ENCODE measurements at places on chromosomes 1 and 21.

- no peak for DNase-seq
Measured at GRCh38 chr1:19083081-19083480, 126.6 kb upstream of the IFFO2 start.

- DNase-seq, result no peak
Measured at GRCh38 chr1:54627196-54627595, 3.9 kb upstream of the FAM151A start.

DNA sequence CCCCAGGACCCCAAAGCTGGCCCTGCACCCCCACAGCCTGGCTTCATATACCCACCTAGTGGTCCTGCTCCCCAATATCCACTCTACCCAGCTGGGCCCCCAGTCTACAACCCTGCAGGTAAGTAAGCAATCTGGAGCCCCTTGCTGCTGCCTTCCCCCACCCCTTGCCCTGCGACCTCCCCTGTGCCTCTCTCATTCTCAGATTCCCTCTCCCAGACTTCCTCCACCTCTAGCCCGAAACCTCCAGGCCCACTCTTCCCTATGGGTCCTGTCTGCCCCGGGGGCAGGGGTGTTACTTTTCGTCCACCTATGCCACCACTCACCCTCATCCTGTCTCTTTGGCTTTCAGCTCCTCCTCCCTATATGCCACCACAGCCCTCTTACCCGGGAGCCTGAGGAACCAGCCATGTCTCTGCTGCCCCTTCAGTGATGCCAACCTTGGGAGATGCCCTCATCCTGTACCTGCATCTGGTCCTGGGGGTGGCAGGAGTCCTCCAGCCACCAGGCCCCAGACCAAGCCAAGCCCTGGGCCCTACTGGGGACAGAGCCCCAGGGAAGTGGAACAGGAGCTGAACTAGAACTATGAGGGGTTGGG is 2.9 kb downstream of the SHISA4 start:
- no peak for DNase-seq

DNA sequence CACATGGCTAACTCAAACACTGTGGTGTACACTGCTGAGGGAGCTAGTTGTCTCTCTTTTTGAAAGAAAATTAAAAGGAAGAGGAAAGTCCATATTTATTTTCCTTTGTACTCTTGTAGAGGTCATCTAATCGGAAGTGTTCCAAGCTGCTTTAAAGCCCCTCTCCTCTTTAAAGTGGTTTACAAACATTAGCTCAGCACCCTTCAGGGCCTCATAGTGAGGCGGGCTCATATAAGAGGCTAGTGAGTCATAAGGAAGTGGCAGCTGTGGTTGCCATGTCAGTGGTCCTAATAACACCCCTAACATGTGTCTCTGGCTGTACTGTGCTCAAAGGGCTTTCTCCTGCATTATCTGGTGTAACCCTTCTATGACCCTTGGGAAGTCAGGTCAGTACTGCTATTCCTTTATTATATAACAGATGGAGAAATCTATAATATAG is 104.4 kb upstream of the SERBP1 start:
- DNase-seq, result no peak

- peak; percentile 47 for DNase-seq
Measured at GRCh38 chr1:181149326-181150125, 61.0 kb downstream of the IER5 start.

DNA sequence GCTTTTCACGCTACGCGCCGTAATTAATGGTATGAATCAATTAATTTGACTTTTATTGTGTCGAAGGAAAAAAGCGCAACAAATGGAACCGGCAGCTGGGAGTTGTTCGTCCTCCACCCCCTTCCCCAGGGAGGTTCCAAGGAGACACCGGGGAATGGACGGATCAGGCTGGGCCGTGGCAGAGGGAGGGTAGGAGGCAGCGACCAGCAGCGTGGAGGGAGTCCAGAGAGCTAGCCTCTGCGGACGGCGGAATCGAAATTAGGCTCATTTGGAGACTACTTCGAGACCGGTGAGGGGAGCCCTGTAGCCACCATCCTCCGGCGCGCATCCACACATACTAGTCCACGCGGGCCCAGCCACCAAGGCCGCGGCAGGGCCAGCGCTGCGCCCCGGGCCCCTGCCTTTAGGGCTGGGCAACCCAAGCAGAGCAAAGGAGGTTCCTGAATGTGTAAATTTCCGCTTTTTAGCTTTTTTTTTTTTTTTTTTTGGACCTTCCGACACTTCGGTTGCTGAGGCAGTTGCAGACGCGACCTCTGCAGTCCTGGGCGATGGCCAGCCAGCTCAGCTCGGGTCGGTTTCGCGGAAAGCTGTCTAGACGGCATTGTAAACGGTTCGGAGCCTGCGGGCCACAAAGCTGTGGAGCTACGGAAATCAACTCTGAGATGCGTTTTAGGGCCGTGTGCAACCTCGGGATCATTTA is 2.2 kb upstream of the FOXD3 start:
- no peak for DNase-seq

GRCh38 chr1:81558291-81559076 is 242.2 kb upstream of the ADGRL2 start:
- DNase-seq, result no peak

DNA sequence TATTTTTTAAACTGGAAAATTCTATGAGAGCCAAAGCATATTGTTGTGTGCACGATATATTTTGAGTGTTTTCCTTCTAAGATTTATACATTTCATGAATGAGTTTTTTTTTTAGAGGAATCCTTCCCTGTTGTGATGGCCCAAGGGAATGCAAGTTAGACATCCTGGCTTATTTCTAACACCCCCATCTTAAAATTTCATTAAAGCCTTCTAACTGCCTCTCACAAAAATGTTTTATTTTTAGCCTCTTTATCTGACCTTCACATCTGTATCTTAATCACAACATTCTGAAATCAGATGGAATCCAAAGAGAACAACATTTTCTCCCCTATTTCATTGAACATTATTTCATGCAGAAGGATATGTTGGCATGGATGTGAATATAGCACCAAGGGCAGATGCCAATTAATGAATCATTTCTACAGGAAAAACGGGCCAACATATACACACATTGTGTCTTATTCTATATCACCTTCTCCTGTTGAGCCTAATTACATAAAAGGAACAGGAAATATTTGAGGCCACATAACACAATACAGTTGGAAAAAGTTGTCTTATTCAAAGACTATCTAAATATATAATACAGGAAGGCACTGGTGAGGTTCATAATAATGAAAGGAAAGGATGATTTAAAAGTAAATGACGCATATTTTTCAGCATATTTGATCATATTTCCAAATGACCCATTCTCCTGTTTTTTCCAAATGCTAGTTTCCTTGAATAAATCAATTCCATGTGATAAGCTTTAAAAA is 455.5 kb downstream of the TTLL7 start:
- DNase-seq, result no peak

DNA sequence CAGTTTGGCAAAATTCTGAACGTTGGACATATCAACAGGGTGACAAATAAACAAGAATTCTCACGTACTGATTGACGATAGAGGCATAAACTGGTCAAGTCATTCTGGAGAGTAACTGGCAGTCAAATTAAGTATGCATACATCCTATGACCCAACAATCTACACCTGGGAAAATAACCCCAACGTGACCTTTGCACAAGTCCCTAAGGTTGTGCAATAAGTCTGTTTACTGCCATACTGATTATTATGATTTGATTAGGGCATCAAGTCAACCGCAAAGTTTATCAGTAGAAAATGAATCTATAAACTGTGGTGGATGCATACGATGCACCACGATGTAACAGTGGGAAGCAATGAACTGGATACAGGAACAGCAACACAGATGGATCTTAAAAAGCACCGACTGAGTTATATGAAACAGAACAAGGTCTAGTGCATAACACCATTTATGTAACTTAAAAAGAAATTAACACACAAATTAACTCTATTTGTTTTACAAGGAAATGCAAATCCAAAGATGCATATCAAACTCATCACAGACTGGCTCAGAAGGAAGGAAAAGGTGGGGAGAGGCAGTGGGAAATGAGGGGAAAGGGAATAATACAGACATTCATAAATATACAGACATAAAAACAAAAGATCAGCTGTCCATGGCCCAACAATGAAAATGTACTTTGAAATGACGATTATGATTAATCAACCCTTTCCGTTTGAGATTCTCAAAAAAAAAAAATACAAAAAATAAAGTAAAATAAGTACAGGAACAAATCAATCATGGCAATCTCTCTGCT is 41.0 kb upstream of the SEC16B start:
- DNase-seq, result no peak

- no peak for DNase-seq
Measured at GRCh38 chr21:27480841-27481261, 514.0 kb upstream of the ADAMTS5 start.

DNA sequence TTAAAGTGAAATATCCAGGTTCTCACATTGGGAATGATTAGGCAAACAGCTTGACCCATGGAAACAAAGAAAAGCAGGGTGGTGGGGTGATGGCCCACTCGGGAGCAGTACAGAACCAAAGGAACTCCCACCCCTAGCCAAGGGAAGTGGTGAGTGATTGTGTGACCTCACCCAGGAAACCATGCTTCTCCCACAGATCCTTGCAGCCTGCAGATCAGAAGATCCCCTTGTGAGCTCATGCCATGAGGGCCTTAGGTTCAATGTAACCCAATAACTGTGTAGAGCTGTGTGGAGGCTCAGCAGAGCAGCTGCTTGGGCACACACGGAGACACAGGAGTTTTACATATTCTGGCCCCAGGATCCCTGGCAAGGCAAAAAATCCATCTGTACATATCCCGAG is 311.8 kb upstream of the DPYD start:
- DNase-seq, result no peak

DNA sequence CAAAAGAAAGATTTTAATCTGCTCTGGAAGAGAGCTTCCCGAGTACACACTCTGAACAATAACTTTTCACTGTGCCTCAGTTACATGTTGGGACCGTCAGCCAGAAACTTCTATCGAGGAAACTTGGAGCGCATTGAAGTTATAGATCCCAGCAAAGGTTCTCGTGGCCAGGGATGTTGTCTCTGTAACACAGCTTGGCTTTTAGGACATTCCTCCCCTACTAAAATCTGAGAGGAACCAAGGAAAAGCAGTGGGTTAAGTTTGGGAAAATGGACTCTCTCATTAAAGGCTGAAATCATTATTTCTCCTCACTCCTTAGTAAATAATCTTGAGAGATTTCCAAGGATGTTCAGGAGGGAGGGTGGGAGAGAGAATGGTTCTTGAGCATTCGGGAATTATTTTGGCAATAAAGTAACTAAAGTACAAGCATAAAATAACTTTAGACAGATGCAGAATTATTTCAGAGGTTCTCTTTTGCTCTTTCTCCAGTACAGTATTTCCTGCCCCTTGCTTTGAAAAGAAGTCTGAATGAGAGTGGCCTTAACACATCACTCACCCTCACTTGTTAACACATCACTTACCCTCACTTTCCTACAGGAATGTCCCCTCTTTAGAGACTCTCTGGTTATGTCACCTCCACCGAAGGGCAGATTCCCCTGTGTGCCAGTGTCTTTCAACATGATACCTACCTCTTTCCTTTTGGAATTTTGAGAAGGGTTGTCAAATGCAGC is 1.8 kb upstream of the NFIA start:
- DNase-seq, result no peak

DNA sequence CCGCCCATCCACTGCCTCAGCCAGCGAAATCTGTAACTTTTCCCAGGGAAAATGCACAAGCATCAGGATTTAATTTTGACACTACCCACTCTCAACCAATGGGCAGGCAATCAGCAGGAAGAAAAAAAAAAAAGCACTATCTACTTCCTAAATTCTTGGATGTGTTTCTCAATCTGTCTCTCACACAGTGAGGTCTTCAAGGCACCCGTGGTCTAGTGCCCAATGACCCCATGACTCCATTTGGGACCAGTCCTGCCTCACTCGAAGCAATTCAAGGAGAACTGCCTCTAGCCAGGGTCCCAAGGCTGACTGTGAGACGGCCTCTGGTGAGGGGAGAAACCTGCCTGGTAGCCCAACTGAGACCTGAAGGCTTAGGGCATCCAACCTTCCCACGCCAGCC is 35.9 kb downstream of the CSF1 start:
- no peak for DNase-seq

DNA sequence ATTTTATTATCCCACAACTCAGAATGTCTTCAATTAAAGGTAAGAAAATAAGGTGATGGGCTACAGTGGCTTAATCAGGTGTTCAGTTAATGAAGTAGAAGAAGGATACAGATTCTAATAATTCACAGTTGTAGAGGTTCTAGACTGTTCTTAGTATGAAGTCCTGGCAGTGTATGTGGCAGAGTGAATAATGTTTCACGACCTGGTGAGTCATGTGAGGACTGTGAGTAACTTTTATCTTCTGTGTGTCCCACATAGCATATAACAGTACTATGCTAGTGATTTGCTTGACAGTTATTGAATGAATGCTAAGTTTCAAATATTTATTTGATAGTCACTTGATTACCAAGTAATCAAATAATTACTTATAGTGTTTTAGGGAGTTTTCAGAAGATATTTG is 20.0 kb downstream of the SLC16A4 start:
- no peak for DNase-seq

- no peak for DNase-seq
Measured at GRCh38 chr1:159779403-159779851, 1.3 kb upstream of the DUSP23 start.

DNA sequence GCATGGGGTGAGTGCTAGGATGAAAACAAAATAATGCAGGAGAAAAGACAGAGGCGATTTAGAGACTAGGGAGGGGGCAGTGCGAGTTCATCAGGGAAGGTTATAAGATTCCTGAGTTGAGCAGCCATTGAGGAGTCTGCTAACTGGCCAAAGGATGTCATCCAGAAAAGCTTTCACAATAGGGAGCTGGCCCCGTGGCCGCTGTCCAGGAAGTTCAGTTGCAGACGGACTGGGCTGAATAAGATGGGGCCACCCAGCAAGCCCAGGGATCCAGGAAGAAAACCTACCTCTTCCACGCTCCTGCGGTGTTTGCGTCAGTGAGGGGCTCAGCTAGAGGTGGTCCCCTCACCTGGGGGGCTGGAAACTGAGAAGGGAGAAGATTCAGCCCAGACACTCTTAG is 4.0 kb upstream of the PKP1 start:
- DNase-seq, result no peak

DNA sequence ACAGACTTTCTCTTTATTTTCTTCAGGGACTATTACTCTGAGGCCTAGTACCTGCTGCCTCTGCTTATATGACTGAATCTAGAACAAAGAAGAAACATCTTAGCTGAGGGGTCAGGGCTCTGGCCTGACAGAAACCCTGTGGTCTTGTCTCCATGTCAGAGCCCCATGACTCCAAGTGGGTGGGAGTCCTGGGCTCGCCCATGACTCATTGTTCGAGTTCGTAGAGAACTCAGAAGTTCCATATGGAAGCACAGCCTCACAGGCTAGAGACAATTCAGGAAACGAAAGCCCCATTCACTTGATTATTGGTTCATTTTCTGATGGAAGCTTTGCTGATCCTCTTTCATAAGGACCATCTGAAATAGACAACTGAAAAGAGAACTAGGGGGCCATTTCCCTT is 73.2 kb downstream of the CD58 start:
- DNase-seq, result no peak

DNA sequence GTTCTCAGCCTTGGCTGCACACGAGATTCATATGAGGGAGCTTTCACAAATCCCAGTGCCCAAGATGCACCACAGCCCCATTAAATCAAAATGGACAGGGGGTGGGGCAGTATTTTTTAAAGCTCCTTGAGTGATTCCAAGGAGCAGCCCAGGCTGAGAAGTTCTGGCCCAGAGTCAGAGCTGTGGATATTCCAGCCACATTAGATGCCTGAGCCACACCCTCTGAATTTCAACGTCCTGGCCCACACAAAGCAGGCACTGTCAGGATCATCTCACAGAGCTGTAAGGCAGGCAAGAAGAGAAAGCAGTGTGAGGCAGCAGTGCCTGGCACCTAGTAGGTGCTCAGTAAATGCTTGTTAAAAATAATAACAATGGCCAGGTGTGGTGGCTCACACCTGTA is 37.4 kb downstream of the PAX7 start:
- no peak for DNase-seq
